Stimulated activated CD4-positive, alpha-beta T cell treated with anti-CD3 and anti-CD28 coated beads, Interleukin-12 subunit alpha, Interleukin-12 subunit beta, amount 100 ng/mL, for 24 hours (primary cell): ENCODE measurements at places on chromosomes 1 and 21.

DNA sequence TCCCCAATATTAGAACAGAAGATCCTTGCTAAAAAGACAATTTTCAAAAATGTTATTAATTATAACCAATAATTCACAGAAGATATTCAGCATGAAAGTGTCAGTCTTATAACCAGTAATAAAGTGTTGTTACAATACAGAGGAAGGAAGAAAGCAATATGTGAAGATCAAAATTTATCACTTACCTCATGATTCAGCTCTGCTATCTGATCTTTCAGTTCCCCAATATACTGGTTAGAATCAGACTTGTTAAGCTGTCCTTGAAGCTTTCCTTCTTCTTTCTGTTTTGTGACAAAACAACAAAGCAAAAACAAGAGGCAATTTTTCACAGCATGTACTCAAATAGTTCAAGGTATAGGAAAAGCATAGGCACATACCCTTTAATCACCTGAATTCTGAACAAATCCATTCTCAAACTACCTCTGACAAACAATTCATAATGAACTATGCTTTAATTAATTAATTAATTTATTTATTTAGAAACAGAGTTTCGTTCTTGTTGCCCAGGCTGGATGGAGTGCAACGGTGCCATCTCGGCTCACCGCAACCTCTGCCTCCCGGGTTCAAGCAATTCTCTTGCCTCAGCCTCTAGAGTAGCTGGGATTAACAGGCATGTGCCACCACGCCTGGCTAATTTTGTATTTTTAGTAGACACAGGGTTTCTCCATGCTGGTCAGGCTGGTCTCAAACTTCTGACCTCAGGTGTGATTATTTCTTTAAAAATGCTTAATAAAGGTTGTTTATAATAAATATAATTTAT, 76.9 kb upstream of the GFI1 start:
- DNase-seq = no peak

DNA sequence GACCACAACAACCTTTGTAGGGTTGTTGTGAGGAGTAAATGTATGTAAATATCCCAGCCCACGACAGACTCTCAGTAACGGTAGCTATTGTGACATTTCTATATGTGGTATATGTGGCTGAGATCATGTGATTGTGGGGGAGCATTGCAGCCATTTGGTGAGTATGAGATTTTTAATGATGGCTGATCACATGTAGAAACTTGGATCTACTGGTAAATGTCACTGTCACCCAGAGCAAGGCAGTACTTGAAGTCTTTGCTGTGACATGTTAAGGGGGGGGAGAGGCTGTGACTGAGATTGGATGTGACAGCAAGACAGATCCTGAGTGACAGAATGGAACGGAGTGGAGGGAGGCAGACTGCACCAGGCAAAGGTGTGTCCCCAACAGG, 23.9 kb upstream of the MEF2D start:
- DNase-seq = no peak

- no peak for DNase-seq
These were observed 122.3 kb downstream of the MACF1 start for GRCh38 chr1:39326836-39327235.

- no peak for DNase-seq
These were observed 6.4 kb downstream of the NUAK2 start for GRCh38 chr1:205315008-205315618.

GRCh38 chr1:103953386-103953785, 203.7 kb downstream of the AMY1C start:
- DNase-seq = no peak

DNA sequence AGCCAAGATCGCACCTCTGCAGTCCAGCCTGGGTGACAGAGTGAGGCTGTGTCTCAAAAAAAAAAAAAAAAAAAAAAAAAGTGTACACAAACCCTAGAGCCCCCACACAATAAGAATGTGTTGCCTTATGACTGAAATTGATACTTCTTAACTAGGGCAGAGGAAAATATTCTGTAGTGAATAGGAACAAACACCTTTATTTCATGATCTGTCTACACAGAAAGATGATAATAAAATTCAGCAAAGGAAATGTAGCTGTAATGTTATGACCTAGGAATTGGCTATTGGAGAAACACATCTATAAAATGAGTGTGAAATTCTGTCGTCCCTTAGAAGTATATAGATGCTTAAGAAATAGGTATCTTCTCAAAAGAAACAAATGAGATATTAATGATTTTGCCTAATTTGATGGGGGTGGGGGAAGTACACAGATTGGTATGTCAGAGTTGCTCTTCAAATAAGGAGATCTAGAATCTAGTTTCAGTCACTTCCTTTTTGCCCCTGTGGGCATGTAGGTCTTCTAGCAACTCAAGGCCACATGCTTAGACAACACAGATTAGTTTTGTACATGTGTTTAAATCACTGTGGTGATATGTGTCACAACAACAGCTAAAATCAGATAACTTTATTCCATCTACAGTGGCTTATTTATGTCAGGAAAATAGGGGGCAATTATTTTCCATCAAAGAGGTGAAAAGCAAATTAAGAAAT, 10.7 kb upstream of the GPR25 start:
- DNase-seq = no peak

- DNase-seq = no peak
These were observed 51.9 kb upstream of the CD34 start for GRCh38 chr1:207962716-207963426.

GRCh38 chr1:156583821-156584622, 4.5 kb downstream of the TTC24 start:
- peak; percentile 75 for DNase-seq

- no peak for DNase-seq
These were observed 257.3 kb downstream of the KCNJ6 start for GRCh38 chr21:37658817-37659458.

GRCh38 chr1:202658769-202659168, 51.5 kb downstream of the SYT2 start:
- no peak for DNase-seq

DNA sequence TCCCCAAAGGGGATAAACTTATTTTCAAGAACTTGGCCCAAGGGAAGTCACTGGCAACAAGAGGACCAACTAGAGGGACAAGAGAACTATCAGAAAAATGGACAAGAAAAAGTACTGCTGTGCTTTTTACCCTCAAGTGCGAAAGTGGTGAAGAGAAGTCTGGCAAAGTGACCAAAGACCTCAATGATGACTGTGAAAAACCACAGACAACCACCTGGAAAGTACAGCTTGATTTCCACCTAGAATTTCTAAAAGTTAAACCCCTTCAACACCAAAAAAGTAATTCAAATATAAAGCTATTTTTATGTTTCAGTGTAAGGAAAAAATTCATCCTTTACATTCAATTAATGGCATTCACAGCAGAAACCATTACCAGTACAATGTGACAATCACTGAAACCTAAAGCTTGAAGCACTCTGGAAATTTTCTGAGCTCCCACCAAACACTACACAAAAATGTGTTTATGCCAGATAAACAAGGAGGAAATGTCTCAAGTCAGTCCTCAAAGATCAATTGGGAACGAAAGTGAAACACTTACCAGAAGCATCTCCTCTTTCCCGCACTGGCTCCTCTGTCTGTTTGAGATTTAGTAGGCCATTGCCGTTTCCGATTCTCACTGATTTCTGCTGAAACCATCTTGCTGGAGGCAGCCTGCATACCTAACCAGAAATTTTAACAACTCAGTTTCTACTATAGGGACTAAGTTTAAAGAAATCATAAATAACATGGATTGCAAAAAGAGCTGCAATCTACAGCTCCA, 8.3 kb downstream of the SDE2 start:
- no peak for DNase-seq

GRCh38 chr1:185795181-185795580, 61.0 kb downstream of the HMCN1 start:
- DNase-seq = no peak

DNA sequence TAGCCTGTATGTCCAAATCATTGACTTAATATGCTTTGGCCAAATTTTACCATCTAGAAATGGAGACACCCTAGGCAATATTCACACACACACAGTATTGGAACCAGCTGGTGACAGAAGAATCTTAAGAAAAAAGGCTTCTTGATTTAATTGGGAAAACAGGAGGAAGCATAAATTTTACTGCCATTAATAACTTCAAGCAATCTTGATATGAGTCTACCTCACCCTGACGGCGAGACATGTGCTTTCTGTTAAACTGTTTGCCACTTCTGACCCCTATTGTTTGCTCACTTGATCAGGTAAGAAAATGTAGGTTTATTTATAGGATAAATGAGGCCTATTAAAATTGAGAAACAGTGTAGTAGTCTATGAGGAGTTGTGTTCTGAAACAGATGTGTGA, 73.2 kb downstream of the KIFAP3 start:
- DNase-seq = no peak

DNA sequence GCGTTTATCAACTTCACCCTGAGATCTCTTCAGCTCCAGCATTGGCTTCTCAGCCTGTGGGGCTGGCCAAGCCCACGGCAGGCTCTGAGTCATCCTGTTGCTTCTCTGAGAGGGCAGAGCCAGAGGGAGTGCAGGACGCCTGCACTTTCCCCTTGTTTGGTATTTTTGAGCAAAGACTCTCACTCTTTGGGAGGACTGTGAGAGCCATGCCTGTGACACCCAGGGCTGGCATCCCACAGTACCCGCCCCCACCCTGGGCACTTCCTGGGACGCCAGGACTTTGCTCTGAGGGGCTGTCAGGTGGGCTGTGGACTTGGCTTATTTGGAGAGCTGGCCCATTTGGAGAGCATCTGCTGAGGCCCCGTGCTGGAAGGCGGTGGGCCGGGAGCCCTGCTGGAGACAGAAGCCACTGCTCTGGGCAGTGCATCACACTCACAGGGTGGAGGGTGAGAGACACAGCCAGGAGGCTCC, 37.4 kb downstream of the VANGL1 start:
- DNase-seq = no peak

DNA sequence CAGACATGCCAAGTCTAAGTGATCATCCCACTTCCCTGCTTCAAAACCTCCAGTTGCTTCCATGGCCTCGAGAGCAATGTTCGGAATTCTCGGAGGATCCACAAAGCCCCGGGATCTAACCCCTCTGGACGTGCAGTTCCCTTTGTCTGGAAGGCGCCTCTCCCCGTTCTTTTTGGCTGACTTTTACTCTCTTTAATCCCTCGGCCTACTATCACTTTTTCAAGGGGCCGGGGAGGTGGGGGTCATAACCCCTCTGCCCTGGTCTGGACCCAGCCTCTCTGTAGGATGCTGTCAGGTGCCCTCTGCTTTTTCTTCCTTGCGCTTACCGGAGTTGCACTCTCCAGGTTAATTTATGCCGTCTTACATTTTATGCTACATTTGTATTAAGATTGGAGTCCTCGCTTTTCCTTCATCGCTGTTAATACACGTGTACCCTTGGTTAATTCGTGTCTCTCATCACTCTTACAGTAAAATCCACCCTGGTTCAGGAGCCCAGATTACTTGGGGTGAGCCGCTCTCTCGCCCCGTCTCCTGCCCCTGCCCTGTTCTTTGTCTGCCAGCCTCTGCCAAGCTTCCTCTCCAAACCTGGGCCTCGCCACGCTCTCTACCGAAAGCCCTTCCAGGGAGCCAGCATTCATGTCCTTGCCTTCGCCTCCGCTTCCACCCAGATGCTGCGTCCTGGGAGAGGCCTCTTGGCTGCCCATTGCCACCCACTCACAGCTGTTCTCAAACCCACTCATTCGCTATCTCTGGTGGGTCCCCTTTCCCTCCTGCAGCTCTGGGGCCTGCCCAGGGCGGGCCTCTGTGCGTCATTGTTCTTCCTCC, 448.6 kb downstream of the CAMTA1 start:
- DNase-seq = no peak

GRCh38 chr1:26536081-26536480, 6.5 kb downstream of the RPS6KA1 start:
- DNase-seq = no peak

DNA sequence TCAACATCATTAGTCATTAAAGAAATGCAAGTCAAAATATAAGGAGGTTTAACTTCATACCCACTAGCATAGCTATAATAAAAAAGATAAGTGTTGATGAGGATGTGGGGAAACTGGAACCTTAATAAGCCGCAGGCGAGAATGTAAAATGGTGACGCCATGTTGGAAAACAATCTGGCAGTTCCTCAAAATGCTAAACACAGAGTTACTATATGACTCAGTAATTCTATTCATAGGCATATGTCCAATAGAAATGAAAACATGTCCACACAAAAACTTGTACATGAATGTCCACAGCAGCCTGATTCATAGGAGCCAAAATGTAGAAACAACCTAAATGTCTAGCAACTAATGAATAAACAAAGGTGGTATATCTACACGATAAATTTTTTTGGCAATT, 23.2 kb downstream of the DDX59 start:
- no peak for DNase-seq

- DNase-seq = no peak
These were observed 2.3 kb downstream of the ZMYM4 start for GRCh38 chr1:35270836-35271235.

DNA sequence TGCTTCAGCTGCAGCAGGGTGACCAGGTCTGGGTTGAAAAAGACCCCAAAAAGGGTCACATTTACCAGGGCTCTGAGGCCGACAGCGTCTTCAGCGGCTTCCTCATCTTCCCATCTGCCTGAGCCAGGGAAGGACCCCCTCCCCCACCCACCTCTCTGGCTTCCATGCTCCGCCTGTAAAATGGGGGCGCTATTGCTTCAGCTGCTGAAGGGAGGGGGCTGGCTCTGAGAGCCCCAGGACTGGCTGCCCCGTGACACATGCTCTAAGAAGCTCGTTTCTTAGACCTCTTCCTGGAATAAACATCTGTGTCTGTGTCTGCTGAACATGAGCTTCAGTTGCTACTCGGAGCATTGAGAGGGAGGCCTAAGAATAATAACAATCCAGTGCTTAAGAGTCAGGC, 2.9 kb downstream of the C1QA start:
- no peak for DNase-seq

GRCh38 chr1:163673759-163674151, 352.0 kb downstream of the NUF2 start:
- no peak for DNase-seq

DNA sequence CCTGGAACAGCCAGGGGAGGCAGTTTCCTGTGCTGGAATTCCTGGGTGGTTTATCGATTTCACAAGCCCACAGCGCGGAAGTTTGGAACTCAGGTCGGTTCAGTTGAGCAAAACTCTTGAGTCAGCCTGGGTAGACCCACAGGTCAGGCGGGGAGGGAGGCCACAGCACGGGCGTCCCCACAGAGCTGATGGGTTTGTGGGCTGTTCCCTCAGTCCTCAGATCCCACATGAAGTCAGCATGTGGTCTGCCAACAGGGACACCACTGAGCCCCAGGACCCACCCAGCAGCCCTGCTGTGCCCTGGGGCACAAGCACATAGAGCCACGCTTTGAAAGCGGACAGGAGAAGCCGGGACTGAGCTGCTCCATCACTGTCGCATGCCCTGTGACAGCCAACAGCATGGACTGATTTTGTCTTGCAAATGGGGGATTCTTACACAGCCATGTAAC, 17.4 kb downstream of the BMP8A start:
- no peak for DNase-seq

DNA sequence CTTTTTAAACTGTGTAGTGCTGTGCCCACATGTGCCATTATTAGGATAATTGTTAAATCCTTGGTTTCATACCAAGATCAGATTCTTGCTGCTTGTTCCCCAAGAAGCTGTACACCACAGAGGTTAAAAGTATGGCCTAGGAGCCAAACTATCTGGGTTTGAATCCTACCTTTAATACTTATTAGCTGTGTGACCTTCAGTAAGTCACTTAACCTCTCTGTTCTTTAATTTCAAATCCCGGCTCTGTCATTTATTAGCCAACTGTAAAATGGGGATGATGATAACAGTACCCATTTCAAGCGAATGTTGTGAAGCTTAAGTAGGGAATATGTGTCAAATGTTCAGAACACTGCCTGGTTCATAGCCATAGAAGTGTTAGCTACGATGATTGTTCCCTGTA, 32.6 kb downstream of the NKAIN1 start:
- no peak for DNase-seq
